ENCODE measurements at places on chromosomes 1 and 21.

DNA sequence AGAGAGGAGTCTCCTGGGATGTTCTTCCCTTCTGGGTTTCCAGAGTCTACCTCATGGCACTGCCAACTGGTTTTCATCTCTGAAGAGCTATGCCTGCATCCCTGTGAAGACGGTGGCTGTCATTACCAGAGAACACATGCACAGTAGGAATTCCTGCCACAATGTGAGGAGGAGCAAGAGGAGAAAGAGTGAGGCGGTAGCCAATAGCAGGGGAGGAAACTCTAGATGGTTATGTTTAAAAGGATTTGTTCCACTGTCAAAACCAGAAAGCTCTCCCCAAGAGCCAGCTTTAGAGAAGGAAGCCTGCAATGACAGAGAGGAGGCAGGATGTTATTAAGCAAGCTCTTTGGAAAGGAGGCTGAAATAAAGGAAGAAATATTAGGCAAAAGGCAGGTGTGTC lies 12.3 kb downstream of the LMX1A start:
- H3K27me3 ChIP-seq, result no peaks in the 10 kb centered on the region
- peak overlapping the region; percentile 62 for H3K27ac ChIP-seq
- H3K4me3 ChIP-seq, result no peak overlapping the region
- H3K36me3 ChIP-seq, result no peaks in the 10 kb centered on the region
- DNase-seq, result no peak
- H3K4me1 ChIP-seq, result no peaks in the 10 kb centered on the region

- no peaks in the 10 kb centered on the region for H3K27me3 ChIP-seq
- peaks cover 5% of the 10 kb centered on the region for H3K36me3 ChIP-seq
- no peak for DNase-seq
These were observed 6.2 kb downstream of the KDM5B start for GRCh38 chr1:202802034-202802433.

DNA sequence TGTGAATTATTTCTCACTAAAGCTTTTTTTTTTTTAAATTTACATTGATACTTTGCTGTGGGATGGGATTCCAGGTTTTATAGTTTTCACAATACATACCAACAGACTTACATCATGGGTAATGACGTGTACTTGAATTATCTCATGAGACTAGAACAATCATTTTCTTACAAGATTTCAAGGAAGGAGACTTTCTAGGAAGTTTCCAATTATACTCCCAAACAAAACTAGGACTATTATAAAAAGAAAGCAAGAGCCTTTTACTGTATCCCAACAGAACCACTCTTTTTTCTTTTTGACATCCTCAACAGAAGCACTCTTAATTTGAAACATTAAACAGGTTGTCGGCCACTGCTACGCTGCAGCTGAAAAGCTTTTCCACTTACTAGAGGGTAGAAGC lies 48.7 kb downstream of the TESK2 start:
- DNase-seq, result no peak
- H3K4me1 ChIP-seq, result no peaks in the 10 kb centered on the region
- no peak overlapping the region for H3K4me3 ChIP-seq
- H3K36me3 ChIP-seq, result no peaks in the 10 kb centered on the region
- no peak overlapping the region for H3K27ac ChIP-seq

GRCh38 chr1:183024317-183025009 lies 1.2 kb downstream of the LAMC1 start:
- no peak overlapping the region for H3K27ac ChIP-seq
- H3K4me3 ChIP-seq, result peak overlapping the region; percentile 96
- DNase-seq, result peak; percentile 14
- peaks cover 22% of the 10 kb centered on the region for H3K36me3 ChIP-seq
- H3K27me3 ChIP-seq, result no peaks in the 10 kb centered on the region
- peaks cover 26% of the 10 kb centered on the region for H3K4me1 ChIP-seq

DNA sequence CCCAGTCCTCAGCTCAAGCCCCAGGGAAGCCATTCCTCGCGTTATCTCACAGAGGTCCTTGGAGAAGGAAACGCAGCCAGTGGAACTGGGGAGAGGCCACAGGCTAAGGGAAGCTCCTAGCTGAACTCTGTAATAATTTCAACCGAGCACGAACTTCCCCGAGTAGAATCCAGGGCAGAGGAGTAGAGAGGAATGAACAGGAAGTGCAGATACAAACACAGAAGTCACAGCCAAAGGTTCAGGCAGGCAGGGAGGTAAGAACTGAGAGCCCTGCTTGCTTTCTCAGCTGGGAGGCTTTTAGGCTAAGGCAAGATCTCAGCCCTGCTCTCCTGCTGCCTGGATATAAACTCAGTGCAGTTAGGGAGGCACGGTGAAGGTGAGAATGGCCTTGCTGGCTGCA lies 23.7 kb downstream of the WARS2 start:
- no peaks in the 10 kb centered on the region for H3K36me3 ChIP-seq
- no peak overlapping the region for H3K4me3 ChIP-seq
- DNase-seq, result no peak
- H3K27ac ChIP-seq, result no peak overlapping the region
- H3K27me3 ChIP-seq, result no peaks in the 10 kb centered on the region
- peaks cover 11% of the 10 kb centered on the region for H3K4me1 ChIP-seq

- H3K27ac ChIP-seq, result no peak overlapping the region
- H3K4me1 ChIP-seq, result no peaks in the 10 kb centered on the region
- H3K36me3 ChIP-seq, result no peaks in the 10 kb centered on the region
- no peak for DNase-seq
- H3K4me3 ChIP-seq, result no peak overlapping the region
These were observed 2.8 kb upstream of the ABCG1 start for GRCh38 chr21:42215942-42216725.

GRCh38 chr1:24303600-24303999 lies 15.6 kb upstream of the GRHL3 start:
- no peaks in the 10 kb centered on the region for H3K36me3 ChIP-seq
- DNase-seq, result no peak
- no peaks in the 10 kb centered on the region for H3K27me3 ChIP-seq
- H3K4me1 ChIP-seq, result peaks cover 14% of the 10 kb centered on the region
- no peak overlapping the region for H3K27ac ChIP-seq
- no peak overlapping the region for H3K4me3 ChIP-seq

GRCh38 chr1:65168867-65169266 lies 20.9 kb downstream of the AK4 start:
- DNase-seq, result no peak
- H3K27me3 ChIP-seq, result no peaks in the 10 kb centered on the region
- H3K36me3 ChIP-seq, result no peaks in the 10 kb centered on the region
- no peak overlapping the region for H3K4me3 ChIP-seq
- H3K4me1 ChIP-seq, result peaks cover 5% of the 10 kb centered on the region

- no peak overlapping the region for H3K27ac ChIP-seq
- DNase-seq, result no peak
- no peaks in the 10 kb centered on the region for H3K27me3 ChIP-seq
- H3K4me1 ChIP-seq, result no peaks in the 10 kb centered on the region
These were observed 311.5 kb downstream of the DUSP10 start for GRCh38 chr1:221430152-221430960.

DNA sequence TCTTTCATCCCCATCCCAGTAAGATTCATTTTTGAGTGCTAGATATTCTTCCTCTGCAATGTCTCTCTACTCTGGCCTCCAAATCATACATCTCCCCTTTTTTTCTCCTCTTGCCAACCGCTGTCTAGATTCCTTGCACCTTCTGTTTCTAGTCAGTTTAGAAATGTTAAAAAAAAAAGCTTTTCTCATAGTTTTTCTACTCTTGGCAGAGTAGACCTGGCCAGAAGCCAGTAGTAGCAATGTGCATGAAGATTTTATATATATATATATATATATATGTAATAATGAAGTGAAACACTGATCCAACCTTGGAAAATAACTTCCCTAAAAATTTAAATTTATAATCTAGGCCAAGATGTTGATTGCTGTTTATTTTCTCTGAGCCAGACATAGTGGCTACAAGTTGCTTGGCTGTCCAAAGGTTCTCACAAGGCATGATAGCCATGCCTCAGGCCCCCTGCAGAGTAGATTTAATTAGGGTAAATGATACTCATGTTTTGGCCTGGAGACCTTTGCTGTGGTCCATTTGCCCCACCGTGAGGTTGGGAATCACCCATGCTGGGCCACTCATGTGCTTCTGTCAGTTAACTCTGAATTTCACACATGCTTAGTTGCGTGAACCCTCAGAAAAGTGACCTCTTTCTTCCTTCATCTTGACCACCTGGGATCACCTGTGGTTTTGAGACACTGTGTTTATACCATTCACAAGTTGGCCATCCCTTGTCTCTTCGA lies 103.4 kb upstream of the KCNE2 start:
- no peaks in the 10 kb centered on the region for H3K36me3 ChIP-seq
- no peak for DNase-seq
- no peak overlapping the region for H3K4me3 ChIP-seq
- no peak overlapping the region for H3K27ac ChIP-seq
- H3K4me1 ChIP-seq, result no peaks in the 10 kb centered on the region
- H3K27me3 ChIP-seq, result no peaks in the 10 kb centered on the region

DNA sequence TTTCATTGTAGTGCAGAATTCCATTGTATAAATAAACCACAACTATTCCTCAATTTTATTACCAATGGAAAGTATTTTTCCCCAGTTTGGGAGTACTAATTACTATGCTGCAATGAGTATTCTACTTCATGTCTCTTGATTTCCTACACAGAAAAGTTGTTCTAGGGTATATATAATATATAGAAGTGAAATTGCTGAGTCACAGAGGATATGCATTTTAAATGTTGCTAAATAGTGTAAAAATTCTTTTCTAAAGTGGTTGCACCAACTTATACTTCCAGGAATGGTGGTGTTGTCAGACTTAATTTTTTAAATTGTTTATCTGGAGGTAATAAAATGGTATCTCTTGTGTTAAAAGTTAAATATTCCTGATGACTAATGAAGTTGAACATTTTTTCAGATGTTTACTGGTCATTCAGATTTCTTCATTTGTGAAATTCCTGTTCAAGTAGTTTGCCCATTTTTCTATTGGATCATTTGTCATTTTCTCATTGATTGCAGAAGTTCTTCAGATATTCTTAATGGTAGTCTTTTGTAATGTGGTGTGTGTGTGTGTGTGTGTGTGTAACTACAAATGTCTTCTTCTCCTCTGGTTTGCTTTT lies 19.1 kb upstream of the MYOG start:
- H3K27ac ChIP-seq, result no peak overlapping the region
- DNase-seq, result no peak
- H3K36me3 ChIP-seq, result no peaks in the 10 kb centered on the region

DNA sequence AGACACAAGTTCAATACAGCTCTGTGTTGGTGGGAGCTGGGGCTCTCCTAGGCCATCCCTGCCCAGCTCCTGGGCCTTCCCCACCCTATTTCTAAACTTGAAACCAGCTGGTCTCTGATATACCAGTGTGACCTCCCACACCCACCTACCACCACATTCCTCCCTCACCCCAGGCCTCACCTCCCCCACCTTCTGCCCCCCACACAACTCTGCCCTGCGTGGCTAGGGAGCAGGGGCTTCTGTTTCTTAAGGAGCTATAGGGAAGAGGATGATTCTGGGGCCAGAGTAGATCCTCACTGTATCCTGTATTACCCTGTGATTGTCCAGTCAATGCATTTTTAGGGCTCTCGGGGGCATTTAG lies 16.5 kb downstream of the NES start:
- H3K36me3 ChIP-seq, result no peaks in the 10 kb centered on the region
- peak overlapping the region; percentile 50 for H3K4me3 ChIP-seq
- peaks cover 29% of the 10 kb centered on the region for H3K27me3 ChIP-seq
- H3K4me1 ChIP-seq, result peaks cover 63% of the 10 kb centered on the region

DNA sequence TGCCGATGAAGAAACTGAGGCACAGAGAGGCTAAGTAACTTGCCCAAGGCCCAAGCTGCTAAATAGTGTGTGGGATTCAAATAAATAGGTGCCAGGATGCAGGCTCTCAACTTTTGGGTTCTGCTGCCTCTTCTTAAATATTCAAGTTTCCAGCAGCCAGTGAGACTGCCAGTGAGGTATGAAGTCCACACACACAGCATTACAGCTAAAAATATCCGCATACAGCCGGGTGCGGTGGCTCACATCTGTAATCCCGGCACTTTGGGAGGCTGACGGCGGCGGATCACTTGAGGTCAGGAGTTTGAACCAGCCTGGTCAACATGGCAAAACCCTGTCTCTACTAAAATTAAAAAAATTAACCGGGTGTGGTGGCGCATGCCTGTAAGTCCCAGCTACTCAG lies 78.4 kb upstream of the DIRAS3 start:
- no peaks in the 10 kb centered on the region for H3K27me3 ChIP-seq
- no peak overlapping the region for H3K4me3 ChIP-seq
- no peaks in the 10 kb centered on the region for H3K36me3 ChIP-seq
- no peak for DNase-seq
- H3K27ac ChIP-seq, result no peak overlapping the region

GRCh38 chr1:226681652-226682493 lies 57.2 kb downstream of the ITPKB start:
- no peak overlapping the region for H3K27ac ChIP-seq
- DNase-seq, result no peak
- no peaks in the 10 kb centered on the region for H3K36me3 ChIP-seq
- H3K4me3 ChIP-seq, result no peak overlapping the region
- H3K4me1 ChIP-seq, result peaks cover 18% of the 10 kb centered on the region

Measured in neuronal stem cell (in vitro differentiated cells).